ENCODE measurements at places on chromosomes 6 and 20. TPM values are rescaled to one million over a fixed set of nuclear protein-coding genes. Genes with fewer than 3 reads are reported as not detected.

GRCh38 chr6:33216117-33216649 lies 7.9 kb downstream of the RING1 start:
- H3K27ac ChIP-seq = no peak overlapping the region
- no peak overlapping the region for H3K4me3 ChIP-seq
- peaks cover 21% of the 10 kb centered on the region for H3K4me1 ChIP-seq
- peaks cover 18% of the 10 kb centered on the region for H3K27me3 ChIP-seq
- DNase-seq = no peak
- peaks cover 9% of the 10 kb centered on the region for H3K36me3 ChIP-seq

- no peak overlapping the region for H3K27ac ChIP-seq
- no peak for DNase-seq
- no peak overlapping the region for H3K4me3 ChIP-seq
- no peaks in the 10 kb centered on the region for H3K27me3 ChIP-seq
- no peaks in the 10 kb centered on the region for H3K4me1 ChIP-seq
These were observed 284.8 kb downstream of the GMDS start for GRCh38 chr6:1960486-1961142.

- DNase-seq = no peak
- H3K27me3 ChIP-seq = peaks cover 99% of the 10 kb centered on the region
- H3K4me1 ChIP-seq = peaks cover 10% of the 10 kb centered on the region
- no peaks in the 10 kb centered on the region for H3K36me3 ChIP-seq
These were observed 21.7 kb downstream of the TMC2 start for GRCh38 chr20:2557873-2558580.

GRCh38 chr20:2984956-2985661 lies 58.3 kb upstream of the GNRH2 start:
- peaks cover 39% of the 10 kb centered on the region for H3K36me3 ChIP-seq

GRCh38 chr6:5998711-5999687 lies 7.7 kb downstream of the NRN1 start:
- H3K36me3 ChIP-seq = no peaks in the 10 kb centered on the region
- peak overlapping the region; percentile 87 for H3K27ac ChIP-seq
- H3K27me3 ChIP-seq = peaks cover 100% of the 10 kb centered on the region
- peaks cover 75% of the 10 kb centered on the region for H3K4me1 ChIP-seq

C6orf89 gene
- 76.4 TPM for total RNA-seq

CLVS2 gene
- total RNA-seq = 0.05 TPM

- peak; percentile 57 for DNase-seq
- peaks cover 100% of the 10 kb centered on the region for H3K27me3 ChIP-seq
- no peaks in the 10 kb centered on the region for H3K36me3 ChIP-seq
- peak overlapping the region; percentile 80 for H3K4me3 ChIP-seq
These were observed 4.0 kb upstream of the TUBB2B start for GRCh38 chr6:3231247-3232016.
